Activated CD4-positive, CD25-positive, alpha-beta regulatory T cell treated with anti-CD3 and anti-CD28 coated beads, Interleukin-2, amount 50 U/mL, for 72 hours (primary cell): ENCODE measurements at places on chromosomes 12 and 14.

DNA sequence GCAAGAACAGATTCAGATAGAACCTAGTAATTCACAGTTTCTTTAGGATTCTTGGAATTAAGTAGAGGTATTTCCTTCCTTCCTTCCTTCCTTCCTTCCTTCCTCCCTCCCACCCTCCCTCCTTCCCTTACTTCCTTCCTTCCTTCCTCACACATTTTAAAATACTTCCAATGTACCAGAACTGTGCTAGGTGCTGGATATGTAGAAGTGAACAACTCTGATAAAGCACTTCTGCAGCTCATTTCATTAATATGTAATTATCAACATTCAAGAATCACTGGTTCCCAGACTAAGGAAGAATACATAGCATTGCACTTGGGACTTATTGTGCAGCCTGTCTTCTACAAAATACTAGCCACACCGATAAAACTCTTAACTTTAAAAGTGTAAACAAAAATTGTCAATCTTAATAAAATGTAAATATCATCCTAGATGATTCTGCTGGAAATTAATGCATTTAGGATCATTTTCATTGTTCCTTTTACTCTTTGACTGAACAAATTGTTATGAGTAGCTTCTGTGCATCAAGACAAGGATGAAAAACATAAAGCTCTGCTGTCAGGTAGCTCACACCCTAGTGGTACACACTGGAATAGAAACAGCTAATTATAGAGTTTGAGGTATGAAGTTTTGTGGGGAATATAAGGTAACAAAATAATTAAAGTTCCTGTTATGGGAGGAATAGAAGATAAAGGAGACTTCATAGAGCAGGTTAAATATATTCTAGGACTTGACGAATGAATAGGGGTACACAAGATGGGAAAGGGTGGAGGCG lies 99.9 kb upstream of the MYF6 start:
- DNase-seq, result no peak

GRCh38 chr12:89933911-89934310 lies 225.3 kb upstream of the ATP2B1 start:
- no peak for DNase-seq

DNA sequence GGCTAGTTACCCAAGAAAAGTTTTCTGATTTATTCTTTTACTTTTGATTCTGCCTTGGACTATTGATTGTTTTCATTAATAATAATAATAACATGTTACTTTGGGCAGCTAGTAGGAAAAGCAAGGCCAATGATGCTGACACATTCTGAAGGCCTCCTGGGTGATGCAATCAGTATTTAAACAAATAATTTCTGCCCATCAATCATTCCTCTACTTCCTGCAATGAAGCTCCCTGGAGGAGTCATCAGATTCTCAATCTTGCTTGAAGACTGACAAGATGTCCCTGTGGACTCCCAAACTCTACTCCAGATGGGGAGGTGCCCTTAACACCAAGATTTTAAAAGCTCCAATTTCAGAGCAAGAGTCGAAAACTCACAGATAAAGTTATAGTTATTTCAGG lies at the start of gene SPX:
Gene SPX (plus strand): TSS at position 244 of the 400 bp plus-strand sequence. CDS start 177 bp downstream, outside the sequence.
- no peak for DNase-seq

GRCh38 chr12:10563002-10563401 lies 50.4 kb downstream of the MAGOHB start:
- no peak for DNase-seq

- DNase-seq, result peak; percentile 53
Measured at GRCh38 chr12:54603173-54603814, 14.8 kb upstream of the PPP1R1A start.
